ENCODE measurements at places on chromosomes 5 and 9. TPM values are rescaled to one million over a fixed set of nuclear protein-coding genes. Genes with fewer than 3 reads are reported as not detected.

The BTNL9 gene
- total RNA-seq, result not detected

The SLC24A2 gene
- not detected for total RNA-seq

The ENTPD2 gene
- total RNA-seq, result 1.9 TPM

GRCh38 chr5:36147681-36148080, 4.0 kb downstream of the LMBRD2 start:
- no peak for DNase-seq
- peaks cover 11% of the 10 kb centered on the region for H3K4me1 ChIP-seq
- no peak overlapping the region for H3K27ac ChIP-seq
- H3K27me3 ChIP-seq, result no peaks in the 10 kb centered on the region
- H3K36me3 ChIP-seq, result peaks cover 6% of the 10 kb centered on the region

- DNase-seq, result no peak
- H3K27ac ChIP-seq, result peak overlapping the region; percentile 56
These were observed 50.7 kb upstream of the SLC25A51 start for GRCh38 chr9:37954581-37954981.

GRCh38 chr5:87311405-87312279, 44.0 kb downstream of the RASA1 start:
- no peaks in the 10 kb centered on the region for H3K4me1 ChIP-seq
- H3K4me3 ChIP-seq, result no peak overlapping the region
- DNase-seq, result no peak
- H3K36me3 ChIP-seq, result peaks cover 3% of the 10 kb centered on the region

DNA sequence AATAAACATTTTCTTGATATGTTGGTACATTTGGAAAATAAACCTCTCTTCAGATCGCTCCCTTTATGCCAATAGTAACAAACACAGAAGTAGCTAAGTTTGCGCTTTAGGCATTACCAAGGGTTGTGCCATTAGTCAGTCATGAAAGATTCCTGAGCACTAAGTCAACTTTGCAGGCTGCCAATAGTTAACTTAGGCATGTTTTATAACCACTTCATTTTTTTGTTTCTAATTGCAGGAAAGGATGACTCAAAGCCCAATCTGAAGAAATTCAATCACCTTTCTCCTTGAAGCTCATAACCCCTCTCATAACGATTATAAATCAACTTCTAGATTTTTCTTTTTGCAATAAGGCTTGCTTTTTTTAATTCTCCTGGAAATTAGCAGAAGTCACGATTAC, 517.0 kb downstream of the AGTPBP1 start:
- no peaks in the 10 kb centered on the region for H3K36me3 ChIP-seq
- no peaks in the 10 kb centered on the region for H3K4me1 ChIP-seq
- DNase-seq, result no peak
- no peaks in the 10 kb centered on the region for H3K27me3 ChIP-seq
- no peak overlapping the region for H3K27ac ChIP-seq
